ENCODE measurements at places on chromosomes 11 and 22. TPM values are rescaled to one million over a fixed set of nuclear protein-coding genes. Genes with fewer than 3 reads are reported as not detected.

DNA sequence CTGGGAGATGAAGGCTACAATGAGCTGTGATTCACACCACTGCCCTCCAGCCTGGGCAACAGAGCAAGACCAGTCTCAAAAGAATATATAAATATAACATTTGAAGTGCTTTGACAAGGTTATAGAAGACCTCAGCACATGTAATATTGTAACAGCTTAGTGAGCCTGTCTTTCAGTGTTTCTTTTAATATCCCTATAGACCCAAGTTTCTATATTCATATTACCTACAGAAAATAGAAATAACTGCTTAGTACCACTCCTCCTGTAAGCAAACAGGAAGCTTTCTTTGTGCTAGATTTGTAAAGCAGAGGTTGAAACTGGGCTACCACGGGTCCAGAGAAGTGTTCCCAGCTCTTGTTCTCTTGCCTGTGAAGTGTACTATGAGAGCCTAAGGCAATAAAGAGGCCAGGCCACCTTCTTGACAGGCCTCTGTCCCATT lies 68.2 kb downstream of the PPP2R1B start:
- DNase-seq, result no peak

DNA sequence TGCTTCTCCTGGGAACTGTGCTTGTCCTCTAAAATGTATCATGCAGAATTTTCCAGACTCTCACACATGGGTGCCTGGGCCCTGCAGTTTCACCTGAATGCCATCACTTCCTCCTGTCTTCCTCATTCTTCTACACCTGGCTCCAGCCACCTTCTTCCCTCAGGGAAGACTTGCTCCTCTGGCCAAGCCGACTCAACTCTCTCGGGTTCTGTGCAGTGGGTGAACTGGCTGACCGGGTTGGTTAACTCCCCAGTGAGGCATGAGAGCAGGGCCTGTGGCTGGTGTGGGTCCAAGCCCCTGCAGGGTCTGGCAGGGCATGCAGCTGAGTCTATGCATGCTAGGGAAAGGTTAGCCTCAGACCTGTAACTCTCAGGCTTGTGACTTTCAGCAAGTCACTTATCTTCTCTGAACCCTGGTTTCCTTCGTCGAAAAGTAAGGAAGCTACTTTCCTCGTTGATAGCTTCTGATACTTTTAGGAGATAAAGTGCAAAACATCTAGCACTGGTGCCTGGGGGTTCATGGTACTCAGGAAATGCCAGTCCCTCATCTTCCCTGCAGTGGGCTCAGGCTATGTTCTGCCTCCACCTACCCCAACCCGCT lies 11.9 kb downstream of the CD82 start:
- no peak for DNase-seq

DNA sequence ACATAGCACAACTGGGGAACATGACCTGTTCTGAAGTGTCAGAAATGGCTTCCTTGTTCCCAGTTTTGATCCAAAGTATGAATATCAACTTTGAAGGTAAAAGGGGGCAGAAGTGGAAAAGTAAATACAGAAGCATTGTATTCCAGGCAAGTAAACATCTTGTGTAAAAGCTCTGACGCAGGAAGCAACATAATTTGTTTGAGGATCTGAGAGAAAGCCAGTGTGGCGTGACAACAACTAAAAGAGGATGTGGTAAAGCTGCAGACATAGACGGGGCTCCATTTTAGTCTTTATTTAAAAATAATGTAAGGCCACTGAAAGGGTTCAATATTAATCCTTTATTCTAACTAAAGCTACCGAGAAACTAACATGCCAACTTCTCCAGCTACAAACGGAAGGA lies 310.2 kb downstream of the DLG2 start:
- no peak for DNase-seq

- DNase-seq, result no peak
These were observed 36.4 kb upstream of the LINC01488 start for GRCh38 chr11:69445131-69445470.

DNA sequence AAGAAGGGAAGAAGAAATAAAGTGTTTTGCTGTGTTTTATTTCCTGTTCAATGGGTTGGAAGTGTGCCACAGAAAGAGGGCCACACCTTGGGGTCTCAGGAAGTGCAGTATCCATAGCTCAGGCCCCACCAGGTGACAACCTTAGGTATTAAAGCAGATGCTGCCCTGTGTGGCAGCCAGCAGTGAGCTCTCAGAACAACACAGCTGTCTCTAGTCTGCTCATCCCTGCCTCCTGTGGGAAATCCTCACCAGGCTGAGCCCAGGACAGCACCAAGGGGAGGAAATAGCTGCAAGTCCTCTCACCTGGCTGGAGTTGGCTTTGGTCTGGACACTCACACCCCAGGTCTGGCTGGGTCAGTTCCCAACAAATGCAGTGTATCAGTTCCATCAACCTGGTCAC lies 25.1 kb downstream of the ARL14EP start:
- DNase-seq, result no peak

GRCh38 chr11:130614591-130614990 lies 166.1 kb downstream of the ADAMTS15 start:
- no peak for DNase-seq

DNA sequence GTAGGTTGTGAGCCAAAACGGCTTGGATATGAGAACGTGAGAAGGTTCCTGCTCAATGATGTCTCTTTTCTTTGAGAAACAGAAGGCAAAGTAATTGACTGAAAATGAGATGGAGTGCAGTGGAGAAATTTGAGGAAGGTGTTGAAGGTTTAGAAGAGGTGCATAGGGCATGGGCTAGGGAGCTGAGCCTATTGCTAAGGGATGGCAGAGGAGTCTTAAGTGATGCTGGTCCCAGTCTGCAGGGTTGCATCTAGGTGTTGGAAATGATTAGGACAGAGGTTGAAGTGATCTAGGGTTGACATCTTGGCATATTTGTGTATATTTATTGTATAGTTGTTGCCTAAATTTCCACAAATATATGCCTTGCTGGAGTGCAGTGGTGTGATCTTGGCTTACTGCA lies 2.3 kb downstream of the BIRC3 start:
- no peak for DNase-seq

DNA sequence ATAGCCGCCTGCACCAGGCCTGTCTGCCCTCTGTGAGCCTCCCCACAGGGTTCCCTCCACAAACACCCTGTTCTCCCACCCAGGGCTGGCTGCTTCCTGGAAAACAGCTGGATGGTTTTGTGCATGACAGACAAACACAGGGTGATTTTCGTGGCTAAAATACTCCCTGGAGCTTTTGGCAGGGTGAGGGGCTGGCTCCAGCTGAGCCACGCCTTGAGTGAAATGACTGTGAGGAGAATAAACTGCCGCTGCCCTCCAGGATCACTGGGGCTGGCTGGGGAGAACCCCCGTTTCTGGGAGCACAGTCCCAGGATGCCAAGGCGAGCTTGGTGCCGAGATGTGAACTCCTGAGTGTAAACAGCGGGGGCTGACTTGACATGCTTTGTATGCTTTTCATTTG lies 20.3 kb upstream of the PPP6R3 start:
- DNase-seq, result no peak

- DNase-seq, result no peak
These were observed 69.2 kb downstream of the BLID start for GRCh38 chr11:122046846-122047245.

GRCh38 chr11:36488096-36488495 lies 22.0 kb downstream of the TRAF6 start:
- DNase-seq, result no peak

GRCh38 chr11:488992-489391 lies 18.1 kb downstream of the RNH1 start:
- no peak for DNase-seq

- no peak for DNase-seq
These were observed 519.0 kb downstream of the TBC1D22A start for GRCh38 chr22:47281126-47282106.

DNA sequence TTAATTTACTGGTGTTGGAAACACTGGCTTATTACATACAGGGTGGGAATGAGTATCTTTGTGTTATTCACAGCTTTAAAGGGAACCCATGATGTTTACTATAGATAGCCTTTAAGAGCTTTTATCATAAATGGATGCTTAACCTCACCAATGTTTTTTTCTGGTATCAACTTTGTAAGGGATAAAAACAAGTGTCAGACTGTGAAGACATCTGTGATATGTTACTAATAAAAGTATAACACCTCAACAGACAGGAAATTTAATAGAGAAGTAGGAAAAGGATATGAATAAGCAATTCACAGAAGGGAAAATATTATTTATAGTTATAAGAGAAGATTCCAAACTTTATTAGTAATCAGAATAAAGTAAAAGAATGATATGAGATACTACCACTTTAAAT lies 46.3 kb downstream of the ACAT1 start:
- DNase-seq, result no peak

- DNase-seq, result no peak
These were observed 6.0 kb downstream of the NAGA start for GRCh38 chr22:42064629-42065028.

- DNase-seq, result no peak
These were observed at the start of gene GLYATL2 for GRCh38 chr11:58844361-58845005. Gene GLYATL2, minus strand, starts transcription at chr11:58844704. Its CDS starts 5,092 bp downstream, at chr11:58839612.

GRCh38 chr11:132072044-132072857 lies 701.8 kb downstream of the NTM start:
- DNase-seq, result no peak

DNA sequence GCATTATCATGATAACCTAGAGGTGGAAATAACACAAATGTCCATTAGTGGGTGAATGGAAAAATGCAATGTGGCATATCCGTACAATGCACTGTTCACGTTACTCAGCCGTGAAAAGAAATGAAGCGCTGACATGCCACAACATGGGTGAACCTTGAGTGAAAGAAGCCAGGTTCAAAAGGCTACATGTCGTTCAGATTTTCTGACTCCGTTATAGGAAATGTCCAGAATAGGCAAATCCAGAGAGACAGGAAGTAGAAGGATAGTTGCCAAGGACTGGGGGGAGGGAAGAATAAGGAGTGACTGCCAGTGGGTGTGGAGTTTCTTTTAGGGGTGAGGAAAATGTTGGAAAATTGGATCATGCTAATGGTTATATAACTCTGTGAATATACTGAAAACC lies 133.8 kb downstream of the ATXN10 start:
- no peak for DNase-seq

- DNase-seq, result no peak
These were observed 37.8 kb downstream of the DLG2 start for GRCh38 chr11:85589373-85589772.

DNA sequence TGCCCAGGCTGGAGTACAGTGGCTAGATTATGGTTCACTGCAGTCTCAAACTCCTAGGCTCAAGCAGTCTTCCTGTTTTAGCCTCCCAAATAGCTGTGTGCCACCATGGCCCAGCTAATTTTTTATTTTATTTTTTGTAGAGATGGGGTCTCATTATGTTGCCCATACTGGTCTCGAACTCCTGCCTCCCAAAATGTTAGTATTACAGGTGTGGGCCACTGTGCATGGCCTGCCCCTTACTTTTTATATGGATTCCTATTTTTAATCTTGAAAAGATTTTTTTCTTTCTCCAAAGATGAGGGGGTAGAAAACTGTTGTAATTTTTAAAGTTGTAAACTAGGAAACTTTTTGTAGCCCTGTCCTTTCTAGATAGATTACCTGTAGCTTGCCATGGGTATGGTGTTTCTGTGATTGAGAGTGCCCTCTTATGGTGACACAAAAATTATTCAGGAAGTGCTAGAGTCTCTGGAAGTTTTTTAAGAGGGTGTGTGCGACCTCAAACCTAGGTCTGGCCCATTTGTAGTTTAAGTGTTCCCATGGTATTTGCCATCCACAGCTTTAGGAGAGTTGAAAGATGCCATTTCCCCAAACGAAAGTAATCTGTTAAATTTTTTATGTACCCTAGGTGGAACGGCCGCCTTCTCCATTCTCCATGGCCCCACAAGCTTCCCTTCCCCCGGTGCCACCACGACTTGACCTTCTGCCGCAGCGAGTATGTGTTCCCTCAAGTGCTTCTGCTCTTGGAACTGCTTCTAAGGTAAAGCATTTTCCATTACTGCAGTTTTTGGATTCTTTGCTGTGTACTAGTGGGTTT lies 32.4 kb downstream of the MCAM start:
- DNase-seq, result peak; percentile 42

DNA sequence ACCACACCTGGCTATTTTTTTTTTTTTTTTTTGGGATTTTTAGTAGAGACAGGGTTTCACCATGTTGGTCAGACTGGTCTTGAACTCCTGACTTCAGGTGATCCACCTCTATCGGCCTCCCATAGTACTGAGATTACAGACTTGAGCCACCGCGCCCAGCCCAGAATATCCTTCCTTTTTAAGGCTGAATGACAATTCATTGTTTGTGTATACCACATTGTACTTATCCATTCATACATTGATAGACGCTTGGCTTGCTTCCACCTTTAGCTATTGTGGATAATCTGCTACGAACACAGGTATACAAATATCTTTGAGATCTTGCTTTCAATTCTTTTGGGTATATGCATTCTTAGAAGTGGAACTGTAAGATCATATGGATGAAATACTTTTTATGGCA lies 10.8 kb upstream of the RASSF10 start:
- no peak for DNase-seq

GRCh38 chr11:65945430-65945911 lies at the start of gene TSGA10IP:
Gene TSGA10IP, plus strand, starts transcription at chr11:65945480. Its CDS starts 196 bp downstream, at chr11:65945676.
- no peak for DNase-seq

GRCh38 chr11:111067994-111068393 lies 177.5 kb upstream of the POU2AF2 start:
- no peak for DNase-seq

GRCh38 chr11:12109591-12110196 lies 696 bp upstream of the MICAL2 start:
- DNase-seq, result peak; percentile 18

DNA sequence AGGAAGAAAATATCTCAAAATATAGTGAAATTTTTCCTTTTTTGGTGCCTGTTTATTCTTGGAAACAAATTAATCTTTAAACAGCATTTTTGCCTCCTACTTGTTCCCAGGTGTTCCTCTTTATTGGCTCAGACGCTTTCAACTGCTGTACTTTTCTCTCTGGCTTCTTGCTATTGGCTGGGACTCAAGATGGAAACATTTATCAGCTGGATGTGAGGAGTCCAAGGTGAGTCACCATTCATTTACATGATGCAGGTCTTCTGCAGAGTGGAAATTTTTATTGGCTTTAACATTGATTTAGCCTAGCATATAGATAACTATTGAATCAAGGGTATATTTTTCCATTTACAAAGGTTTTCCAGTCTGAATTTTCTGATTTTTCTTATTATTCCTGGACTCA lies 34.4 kb upstream of the DNAJB13 start:
- DNase-seq, result no peak

GRCh38 chr11:72240461-72241290 lies 3.3 kb downstream of the PHOX2A start:
- DNase-seq, result no peak

GRCh38 chr11:133995066-133995465 lies 38.3 kb upstream of the IGSF9B start:
- DNase-seq, result no peak

Gene PATE2
- total RNA-seq, result not detected

Gene ANO5
- total RNA-seq, result 0.12 TPM

Gene TESMIN
- total RNA-seq, result 7.8 TPM

Gene TLCD5
- total RNA-seq, result 0.42 TPM

Gene NRGN
- 8.9 TPM for total RNA-seq

Gene FGF3
- not detected for total RNA-seq

Gene ZNF215
- 0.96 TPM for total RNA-seq

Gene PPARA
- 9.5 TPM for total RNA-seq

Gene GAB2
- 16.6 TPM for total RNA-seq

Gene SF3A1
- total RNA-seq, result 247 TPM

Gene TMEM134
- 47.2 TPM for total RNA-seq

Gene MMP7
- total RNA-seq, result not detected

Gene MUC2
- not detected for total RNA-seq

Gene KRTAP5-9
- 0.19 TPM for total RNA-seq

Gene TOLLIP
- total RNA-seq, result 35.6 TPM

Gene EPS8L2
- total RNA-seq, result 7.8 TPM

Gene ACRV1
- total RNA-seq, result not detected

Gene MPPED1
- total RNA-seq, result not detected

Gene SLCO2B1
- not detected for total RNA-seq

Gene KRTAP5-1
- total RNA-seq, result not detected
